ENCODE measurements at places on chromosomes 16 and 17.

- DNase-seq: no peak
Observed at GRCh38 chr17:1227917-1228780, 42.1 kb upstream of the BHLHA9 start.

DNA sequence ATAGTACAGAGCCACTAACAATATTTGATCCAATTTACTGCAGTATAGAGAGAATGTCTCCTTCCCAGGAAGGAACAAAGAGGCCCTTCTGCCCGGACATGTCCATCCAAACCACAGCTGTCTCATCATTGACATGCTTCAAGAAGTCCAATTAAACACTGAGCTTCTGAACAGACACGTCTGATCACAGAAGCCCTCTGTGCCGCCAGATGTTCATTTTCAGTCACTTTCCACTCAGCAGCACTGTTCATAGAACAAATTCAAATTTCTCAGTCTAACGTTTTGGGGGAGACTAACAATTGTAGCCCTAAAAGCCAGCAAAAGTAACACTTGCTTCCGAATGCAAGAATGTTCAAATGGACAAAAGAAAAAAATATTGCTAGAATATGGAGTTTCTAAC, 15.3 kb downstream of the ZC3H7A start:
- no peak for DNase-seq

DNA sequence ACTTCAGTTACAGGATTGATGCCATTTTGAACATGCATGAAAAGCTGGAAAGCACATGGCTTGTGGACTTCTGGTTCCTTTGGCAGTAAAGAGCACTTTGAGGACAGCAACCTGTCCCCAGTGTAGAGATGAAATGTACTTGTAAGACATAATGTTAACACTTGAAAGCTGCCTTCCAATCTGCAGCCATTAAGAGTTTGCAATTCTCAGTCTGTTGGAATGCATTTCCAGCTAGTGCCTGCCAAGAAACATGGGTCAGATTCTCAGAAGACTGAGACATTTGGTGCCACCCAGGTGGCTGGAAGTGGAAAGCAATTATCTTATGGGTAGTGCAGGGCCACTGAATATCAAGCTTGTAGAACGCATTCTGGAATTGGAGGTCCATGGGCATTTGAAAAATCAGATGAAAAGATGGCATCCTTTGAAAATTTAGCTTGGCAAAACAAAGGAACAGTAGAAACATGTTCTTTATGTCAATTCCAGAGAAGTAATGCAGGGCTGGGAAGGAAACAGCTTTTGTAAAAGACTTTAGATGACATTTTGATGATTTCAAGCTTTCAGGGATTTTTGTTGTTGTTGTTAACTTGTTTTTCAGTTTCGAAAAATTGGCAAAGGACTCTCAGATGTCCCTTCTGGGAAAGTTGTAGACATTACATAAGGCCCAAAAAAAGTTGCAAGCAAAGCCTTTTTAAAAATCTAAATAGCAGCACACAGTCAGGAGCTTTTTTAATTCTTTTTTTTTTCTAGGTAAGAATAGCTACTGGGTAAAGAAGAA, 147.0 kb downstream of the ABCA8 start:
- DNase-seq: peak; percentile 32

DNA sequence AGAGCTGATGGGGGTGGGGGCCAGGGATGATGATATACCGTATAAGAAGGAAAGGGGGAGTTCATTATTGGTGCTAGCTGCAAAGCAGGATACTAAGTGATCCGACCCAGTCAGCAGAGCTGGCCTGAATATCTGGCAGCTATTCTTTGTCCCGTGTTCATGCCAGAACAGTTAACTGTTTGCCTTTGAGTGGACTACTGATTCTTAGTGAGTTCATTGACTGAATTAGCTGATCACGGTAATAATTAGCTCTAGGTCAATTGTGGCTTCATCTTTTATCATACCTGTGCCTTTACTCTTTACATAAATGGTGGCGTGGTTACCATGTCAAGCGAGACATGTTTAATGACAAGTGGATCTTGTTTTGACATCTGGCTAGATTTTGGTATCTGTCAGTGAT, 5.3 kb downstream of the KPNB1 start:
- DNase-seq: no peak

- no peak for DNase-seq
Observed at GRCh38 chr16:55982597-55982996, 107.4 kb upstream of the CES5A start.

GRCh38 chr17:74326506-74326905, 480 bp downstream of the KIF19 start:
- no peak for DNase-seq

- no peak for DNase-seq
Observed at GRCh38 chr16:30375864-30376263, 1.3 kb downstream of the MYL11 start.

GRCh38 chr17:62653826-62654761, 26.6 kb downstream of the MRC2 start:
- DNase-seq: peak; percentile 82

DNA sequence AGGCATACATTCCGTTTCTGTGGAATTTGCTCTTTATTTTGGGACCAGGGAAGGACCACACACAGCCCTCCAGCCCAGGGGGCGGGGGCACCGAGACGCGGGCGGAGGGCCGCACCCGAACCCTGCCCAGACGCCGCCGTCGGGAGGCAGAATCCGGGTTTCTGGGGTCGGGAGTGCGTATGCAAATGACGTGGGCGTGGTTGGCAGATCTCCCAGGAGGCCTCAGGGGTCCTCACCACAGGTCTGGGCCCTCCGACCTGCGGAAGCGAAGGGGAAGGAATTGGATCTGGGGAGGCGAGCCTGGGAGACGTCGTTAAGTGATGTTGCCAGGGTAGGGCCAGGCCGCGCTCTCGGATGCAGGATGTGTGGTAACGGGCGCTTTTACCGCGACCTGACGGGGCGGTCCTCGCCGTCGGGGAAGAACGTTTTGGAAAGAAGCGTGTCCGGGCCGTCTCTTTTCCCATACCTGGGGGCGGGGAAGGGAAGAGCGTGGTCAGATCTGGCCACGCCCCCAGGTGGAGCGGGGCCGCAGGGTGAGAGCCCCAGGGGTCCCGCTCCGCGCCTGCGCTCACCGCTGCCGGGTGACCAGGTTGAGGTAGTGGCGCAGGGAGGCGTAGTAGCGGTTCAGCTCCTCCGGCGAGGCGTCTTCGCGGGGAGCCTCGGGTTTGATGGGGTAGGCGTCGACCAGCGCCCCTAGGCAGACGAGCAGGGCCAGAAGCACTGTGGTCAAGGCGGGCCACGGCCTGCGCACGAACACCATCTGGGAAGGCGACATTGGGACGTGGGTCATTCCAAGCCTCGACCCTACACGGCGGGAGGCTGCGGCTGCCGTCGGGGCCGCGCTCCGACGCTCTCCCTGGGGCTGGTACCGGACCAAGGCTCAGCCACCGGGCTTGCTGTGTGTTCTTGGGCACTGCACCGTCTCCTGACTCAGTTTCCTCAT, 745 bp downstream of the PYY start:
- no peak for DNase-seq

GRCh38 chr17:67413388-67413787, 36.3 kb downstream of the PITPNC1 start:
- DNase-seq: no peak

DNA sequence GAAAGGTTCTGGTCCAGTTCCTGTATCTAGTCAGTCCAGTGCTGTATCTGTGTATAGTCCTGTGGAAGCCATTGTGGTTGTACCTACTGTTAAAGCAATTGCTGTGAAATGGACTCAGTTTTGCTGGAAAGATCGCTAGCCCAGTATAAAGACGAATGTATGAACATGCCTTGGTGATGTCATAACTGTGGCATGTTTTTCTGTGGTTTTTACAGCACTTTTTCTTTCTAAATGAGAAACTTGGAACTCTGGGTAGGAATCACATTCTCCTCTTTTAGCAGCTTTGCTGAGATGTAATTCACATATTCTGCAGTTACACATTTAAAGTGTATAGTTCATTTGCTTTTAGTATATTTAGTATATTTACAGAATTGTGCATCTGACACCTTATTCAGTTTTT, 58.1 kb downstream of the MAP2K4 start:
- DNase-seq: peak; percentile 70

DNA sequence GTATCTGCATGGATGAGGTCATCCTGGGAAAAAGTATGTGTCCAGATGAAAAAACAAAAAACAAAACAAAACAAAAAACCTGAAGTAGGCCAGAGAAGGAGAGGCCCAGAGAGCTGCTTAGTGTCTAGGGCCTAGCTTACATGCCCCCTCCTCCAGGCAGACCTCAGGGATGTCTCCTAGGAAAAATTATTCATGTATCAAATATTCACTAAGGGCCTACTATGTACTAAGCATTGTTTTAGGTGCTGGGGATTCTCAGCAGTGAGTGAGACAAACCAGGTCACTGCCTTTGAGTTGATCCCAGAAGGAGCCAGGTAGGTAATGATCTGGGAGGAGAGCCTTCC, 49.5 kb downstream of the IRX6 start:
- DNase-seq: no peak

DNA sequence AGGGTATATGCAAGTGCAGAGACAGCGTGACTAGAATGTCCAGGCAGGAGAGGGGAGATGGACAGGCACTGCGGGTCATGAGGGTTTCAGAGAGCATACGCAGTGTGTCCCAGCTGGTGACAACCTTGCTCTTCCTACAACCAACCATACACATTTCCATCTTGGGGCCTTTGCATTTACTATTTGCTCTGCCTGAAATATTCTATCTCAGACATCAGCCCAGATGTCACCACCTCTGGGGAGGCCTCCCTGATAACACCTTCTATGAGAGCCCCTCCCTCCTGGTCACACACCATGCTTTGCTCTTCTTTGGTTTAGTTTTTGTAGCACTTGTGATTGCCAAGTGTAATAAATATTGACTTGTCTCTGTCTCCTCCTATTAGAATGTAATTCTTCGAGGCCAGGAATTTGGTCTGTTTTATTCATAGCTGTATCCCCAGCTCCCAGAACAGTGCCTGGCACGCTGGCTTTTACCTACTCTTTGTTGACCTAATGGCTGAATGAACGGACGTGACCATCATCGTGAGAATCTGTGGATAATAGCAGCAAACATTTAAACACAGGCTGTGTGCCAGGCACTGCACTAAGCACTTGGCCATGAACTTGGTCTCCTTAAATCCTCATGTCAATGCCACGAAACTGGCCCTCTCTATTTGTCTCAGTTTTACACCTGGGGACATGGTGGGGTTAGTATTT, 51.9 kb downstream of the PLCG2 start:
- DNase-seq: no peak

- DNase-seq: no peak
Observed at GRCh38 chr16:68492543-68493411, 44.5 kb upstream of the SMPD3 start.

DNA sequence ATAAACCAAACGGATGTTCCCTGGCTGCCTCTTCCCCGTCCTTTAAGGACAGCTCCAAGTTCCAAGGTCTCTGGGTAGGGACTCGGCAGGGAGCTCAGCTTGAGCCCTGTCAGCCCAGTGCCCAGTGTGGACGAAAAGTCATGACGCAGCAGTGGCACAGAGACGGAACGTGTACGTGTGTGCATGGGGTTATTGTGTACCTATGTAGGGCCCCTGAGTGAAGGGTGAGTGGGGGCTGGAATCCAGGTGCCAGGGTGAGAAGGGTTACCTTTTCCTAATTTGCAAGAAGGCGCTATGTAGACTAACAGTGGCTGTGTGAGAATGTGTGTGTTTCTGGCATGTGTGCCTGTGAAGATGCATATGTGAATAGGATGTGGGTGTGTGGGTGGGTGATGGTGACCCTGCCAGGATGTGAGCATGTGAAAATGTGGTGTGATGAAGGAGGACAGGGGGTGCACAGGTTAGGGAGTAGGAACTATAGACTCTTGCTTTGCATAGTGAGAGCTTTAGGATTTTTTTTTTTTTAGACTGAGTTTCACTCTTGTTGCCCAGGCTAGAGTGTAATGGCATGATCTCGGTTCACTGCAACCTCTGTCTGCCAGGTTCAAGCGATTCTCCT, 6.0 kb downstream of the SCN4A start:
- DNase-seq: no peak

- DNase-seq: no peak
Observed at GRCh38 chr17:40560592-40561293, 4.5 kb downstream of the CCR7 start.

DNA sequence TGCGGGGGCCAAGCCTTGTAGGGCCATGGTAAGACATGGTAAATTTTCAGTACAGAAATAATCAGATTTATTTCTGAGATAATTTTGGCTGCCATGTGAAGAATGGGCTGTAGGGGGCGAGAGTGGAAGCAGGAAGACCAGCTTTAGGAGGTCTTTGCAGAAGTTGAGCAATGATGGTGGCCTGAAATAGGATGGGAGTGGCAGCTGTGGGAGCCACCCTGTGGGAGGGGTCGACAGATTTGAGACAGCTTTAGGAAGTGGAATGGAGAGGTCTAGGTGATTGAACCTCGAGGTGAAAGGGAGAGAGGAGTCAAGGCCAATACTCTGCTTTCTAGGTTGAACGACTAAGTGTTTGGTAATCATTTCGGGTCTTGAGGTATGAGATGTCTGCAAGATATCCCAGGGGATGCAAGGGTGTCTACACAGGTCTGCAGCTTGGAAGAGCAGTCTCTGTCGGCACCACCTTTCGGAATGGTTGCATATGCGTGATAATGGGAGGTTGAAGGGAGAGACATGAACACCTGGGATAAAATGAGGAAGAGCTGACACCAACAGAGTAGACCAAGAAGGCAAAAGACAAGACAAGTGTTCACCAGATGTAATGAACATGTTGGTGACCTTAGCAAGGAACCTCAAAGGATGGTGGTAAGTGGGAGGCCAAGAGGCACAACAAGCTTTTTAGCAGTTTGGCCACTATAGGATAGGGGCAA, 4.2 kb upstream of the ATXN7L3 start:
- peak; percentile 71 for DNase-seq

DNA sequence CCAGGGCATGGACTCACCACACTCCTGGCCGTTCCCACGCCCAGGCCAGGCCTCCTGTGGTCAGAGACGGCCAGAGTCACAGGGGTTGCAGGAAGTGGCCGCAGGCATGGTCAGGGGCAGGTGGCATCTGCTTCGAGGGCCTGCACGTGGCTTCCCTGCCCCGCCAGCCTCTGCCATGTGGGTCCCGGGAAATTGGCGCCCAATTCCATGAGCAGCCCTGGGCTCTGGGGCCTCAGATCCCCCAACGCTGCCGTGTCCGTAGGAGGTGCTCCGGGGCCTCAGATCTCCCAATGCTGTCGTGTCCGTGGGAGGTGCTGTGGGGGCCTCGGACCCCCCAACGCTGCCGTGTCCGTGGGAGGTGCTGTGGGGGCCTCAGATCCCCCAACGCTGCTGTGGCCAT, 9.7 kb upstream of the SSTR5 start:
- DNase-seq: no peak

GRCh38 chr17:55806745-55807495, 56.1 kb downstream of the PCTP start:
- no peak for DNase-seq

- DNase-seq: peak; percentile 39
Observed at GRCh38 chr16:80806927-80807340, 2.5 kb upstream of the CDYL2 start.
